GM23338 (cell line): ENCODE measurements at places on chromosomes 12 and 14.

- peak; percentile 28 for DNase-seq
Measured at GRCh38 chr12:46390881-46391280, 18.3 kb upstream of the SLC38A2 start.

- no peak for DNase-seq
Measured at GRCh38 chr14:88208858-88209257, 114.2 kb downstream of the KCNK10 start.

- DNase-seq: no peak
Measured at GRCh38 chr14:60313093-60313492, 64.1 kb downstream of the PPM1A start.

GRCh38 chr14:97824218-97824617 is 1027.0 kb downstream of the VRK1 start:
- no peak for DNase-seq

GRCh38 chr14:89435892-89436656 is 19.0 kb upstream of the FOXN3 start:
- DNase-seq: no peak

DNA sequence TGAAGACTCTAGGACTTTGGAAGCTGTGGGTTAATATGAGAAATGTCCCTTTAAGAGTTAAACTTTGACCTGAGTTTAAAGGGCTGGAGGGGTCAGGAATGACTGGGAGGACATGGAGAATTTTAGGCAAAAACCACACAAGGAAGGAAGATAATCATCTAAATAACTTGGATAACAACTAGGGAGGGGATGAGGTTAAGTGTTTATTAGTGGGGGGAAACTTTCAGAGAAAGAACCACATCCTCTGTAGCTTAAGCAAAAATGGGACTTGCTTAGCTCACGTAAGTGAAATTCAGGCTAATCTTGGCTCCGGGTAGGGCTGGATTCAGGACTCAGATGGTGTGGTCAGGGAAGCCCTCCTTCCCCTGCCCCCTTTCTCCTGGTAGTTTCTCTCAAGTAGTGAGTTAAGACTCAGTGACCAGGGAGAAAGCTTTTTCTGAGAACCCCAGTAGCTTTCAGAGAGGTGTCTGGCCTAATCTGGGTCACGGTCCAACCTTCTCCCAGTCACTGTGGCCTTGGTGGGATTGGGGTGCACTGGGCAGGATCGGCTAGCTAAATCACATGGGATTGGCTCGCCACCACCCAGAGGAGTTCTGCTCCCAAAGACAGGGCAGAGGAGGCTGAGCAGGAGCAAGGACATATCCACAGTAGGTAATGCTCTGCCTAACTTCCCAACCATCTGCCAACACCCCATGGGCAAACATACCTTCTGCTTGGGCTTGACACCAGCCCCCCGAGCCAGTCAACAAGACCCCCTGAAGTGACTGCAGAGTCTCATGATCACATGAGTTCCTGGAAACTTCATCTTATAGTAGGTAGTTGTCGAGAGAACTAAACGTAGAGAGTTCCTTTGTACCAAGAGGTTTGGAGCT is 52.8 kb downstream of the ARF6 start:
- no peak for DNase-seq

DNA sequence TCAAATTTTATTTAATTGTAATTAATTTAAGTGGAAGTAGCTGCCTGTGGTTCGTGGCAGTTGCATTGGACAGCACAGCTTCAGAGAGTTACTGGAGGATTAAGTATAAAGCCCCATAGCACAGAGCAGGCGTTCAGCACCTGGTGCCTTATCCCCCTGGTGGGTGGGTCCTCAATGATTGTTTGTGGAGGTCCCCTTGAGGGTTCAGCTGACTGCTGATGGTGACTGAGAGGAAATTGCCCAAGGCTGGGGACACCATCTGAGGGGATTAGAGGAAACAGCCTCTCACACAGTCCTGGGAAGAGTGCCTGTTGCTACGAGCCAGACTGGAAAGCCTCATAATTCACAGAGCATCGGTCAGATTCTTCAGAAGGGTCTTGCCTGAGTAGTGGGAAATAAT is 83.4 kb upstream of the NOS1 start:
- DNase-seq: no peak

- DNase-seq: no peak
Measured at GRCh38 chr14:30855345-30856037, 18.9 kb upstream of the COCH start.

DNA sequence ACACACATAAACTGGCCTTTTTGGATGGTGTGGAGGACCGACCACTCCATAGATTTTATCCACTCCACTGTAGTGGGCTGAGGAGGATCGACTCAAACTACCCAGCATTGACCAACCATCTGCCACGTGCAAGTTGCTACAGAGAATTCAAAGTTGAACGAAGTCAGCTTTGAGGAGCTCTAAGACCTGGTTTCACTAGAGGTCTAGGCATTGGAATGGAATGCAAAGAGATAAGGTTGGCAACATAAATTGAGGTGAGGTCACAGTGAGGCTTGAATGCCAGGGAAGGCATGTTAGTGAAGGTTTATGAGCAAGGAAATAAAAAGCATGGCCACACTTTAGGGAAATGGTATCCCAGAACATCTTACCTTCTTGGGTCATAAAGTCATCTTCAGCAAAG is 14.5 kb downstream of the VWF start:
- DNase-seq: no peak

DNA sequence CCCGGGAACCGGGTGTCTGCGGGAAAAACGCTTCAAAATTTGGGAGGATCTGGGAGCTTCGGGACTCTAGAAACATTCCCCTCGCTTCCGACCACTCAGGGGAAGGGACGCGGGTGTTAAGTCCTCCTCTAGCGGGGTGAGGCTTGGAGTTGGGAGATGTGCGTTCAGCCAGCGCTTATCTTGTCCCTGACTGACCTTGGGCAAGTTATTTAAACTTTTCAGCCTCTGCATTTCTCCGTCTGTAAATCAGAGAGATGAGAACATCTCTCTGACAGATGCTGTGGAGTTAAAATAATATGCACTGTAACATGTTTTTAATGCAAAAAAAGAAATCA is 76.9 kb upstream of the ANO4 start:
- DNase-seq: peak; percentile 18

- peak; percentile 23 for DNase-seq
Measured at GRCh38 chr12:47068539-47068938, 10.9 kb upstream of the PCED1B start.

GRCh38 chr12:103401421-103401820 is 94.3 kb downstream of the C12orf42 start:
- DNase-seq: peak; percentile 27

GRCh38 chr12:71865166-71865713 is 25.7 kb downstream of the TBC1D15 start:
- no peak for DNase-seq

DNA sequence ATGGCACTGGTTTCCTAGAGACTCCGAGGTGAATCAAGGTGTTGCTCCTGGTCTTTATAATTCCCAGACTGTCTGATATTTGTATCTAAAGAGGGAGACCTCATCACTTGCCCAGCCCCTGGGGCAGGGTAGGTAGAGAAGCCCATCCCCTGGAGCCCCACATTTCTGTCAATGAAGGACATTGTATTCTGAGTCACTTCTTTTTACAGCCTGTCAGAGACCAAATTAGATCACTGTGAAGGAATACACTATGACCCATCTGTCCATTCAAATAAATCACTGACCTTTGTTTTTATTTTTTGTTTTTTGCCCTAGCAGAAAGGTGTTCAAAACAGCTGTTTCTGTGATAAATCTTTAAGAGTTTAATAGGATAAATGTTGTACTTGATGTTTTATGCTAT is 67.9 kb upstream of the ANO6 start:
- no peak for DNase-seq

DNA sequence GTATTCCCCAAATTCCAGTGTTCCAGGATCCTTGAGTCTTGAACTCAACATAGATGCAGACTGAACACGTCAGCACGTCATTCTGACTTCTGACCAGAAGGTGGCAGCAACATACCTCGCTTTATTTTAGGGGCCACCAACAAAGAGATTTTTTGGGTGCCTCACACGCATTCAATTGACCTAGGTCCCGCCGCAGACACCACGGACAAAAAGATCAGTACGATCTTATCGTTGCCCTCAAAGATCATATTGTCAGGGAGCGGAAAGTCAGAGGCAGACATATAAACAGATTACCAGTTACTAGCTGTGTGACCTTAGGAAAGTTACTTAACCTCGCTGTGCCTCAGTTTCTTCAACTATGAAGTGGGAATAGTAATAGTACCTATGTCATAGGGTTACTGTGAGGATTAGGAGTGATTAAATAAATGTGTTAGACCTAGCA is 6.5 kb upstream of the PRPH start:
- DNase-seq: peak; percentile 80

GRCh38 chr14:103943673-103944072 is 1.3 kb upstream of the RD3L start:
- DNase-seq: no peak

- DNase-seq: no peak
Measured at GRCh38 chr12:50635364-50635763, 128.5 kb upstream of the ATF1 start.

GRCh38 chr12:125014526-125014925 is 21.1 kb downstream of the BRI3BP start:
- DNase-seq: no peak

- DNase-seq: peak; percentile 79
Measured at GRCh38 chr14:64841121-64841651, 38.5 kb downstream of the SPTB start.

DNA sequence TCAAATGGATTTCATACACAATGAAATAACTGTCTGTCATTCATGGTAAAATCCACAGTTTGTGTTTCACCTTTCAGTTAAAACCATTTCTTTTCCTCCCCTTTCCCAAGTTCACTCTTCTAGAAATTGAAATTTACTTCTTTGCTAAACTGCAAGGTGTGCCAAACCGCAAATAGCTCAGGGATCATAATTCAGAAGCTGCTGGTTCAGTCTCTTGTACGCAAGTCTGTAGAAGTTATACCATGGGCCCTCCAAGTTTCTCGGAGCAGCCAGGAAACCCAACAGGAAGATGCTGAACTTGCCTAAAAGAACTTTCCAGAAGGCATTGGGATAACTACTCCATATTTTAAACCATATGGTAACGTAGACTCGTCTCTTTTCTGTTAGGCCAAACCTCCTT is 268.9 kb downstream of the FLRT2 start:
- no peak for DNase-seq

- peak; percentile 62 for DNase-seq
Measured at GRCh38 chr12:19131025-19131444, 1.5 kb downstream of the PLEKHA5 start.

DNA sequence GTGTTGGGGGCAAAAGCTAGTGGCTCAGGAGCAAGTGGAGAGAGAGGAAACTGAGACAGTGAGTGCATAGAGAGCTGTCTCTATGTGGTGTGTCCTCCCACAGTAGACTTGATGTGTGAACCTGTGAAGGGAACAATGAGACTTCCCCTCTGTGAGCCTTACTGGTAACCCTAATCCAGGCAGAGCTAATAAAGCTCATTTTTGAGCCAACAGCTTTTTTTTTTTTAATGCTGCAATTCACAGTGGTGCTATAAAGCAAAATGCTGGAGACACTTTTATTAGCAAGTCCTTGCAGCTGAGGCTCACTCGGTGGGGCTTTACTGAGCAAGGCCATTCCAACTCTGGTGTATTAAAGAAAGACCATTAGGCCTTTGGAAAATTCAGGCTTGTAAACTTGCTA is 26.9 kb downstream of the FBXW8 start:
- no peak for DNase-seq

DNA sequence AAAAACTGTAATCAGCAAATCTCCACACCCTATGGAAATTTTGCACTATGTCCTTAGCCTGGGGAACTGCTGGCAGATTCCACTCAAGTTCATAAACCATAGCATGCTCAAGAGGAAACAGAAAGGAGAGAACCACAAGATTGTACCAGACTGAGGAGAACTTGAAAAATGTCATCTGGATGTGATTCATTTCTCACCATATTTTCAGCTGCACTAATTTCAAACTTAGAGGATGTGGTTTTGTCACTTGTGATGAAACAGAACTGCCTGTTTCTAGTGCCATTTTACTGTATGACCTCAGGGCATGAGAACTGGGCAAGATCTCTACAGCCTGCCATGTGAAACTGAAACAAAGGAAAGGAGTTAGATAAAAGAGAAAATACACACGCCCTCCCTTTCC is 1493.1 kb upstream of the FLRT2 start:
- DNase-seq: no peak

DNA sequence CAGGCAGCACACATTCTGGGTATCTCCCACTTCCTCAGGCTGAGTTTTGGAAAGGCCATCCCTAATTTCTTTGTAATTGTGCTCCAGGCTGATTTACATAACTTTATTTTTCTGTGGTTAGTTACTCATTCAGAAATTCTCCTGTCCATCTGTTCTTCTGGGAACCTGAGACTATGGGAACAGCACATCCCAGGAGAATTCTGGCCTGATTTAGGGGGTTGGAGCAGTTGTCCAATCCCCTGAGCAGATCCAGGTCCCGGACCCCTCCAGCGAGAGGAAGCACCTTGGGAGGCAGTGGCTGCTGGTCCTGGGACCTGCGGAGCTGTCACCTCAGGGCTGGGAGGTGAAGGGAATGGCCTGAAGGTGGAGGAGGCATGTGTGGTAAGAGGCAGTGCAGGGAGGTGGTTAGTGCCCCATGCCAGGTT is 40.4 kb downstream of the TSPAN9 start:
- no peak for DNase-seq

GRCh38 chr14:46248001-46248630 is 403.5 kb downstream of the RPL10L start:
- DNase-seq: no peak

GRCh38 chr12:89848732-89849131 is 140.1 kb upstream of the ATP2B1 start:
- no peak for DNase-seq

GRCh38 chr12:3628629-3629028 is 124.3 kb downstream of the CRACR2A start:
- no peak for DNase-seq

DNA sequence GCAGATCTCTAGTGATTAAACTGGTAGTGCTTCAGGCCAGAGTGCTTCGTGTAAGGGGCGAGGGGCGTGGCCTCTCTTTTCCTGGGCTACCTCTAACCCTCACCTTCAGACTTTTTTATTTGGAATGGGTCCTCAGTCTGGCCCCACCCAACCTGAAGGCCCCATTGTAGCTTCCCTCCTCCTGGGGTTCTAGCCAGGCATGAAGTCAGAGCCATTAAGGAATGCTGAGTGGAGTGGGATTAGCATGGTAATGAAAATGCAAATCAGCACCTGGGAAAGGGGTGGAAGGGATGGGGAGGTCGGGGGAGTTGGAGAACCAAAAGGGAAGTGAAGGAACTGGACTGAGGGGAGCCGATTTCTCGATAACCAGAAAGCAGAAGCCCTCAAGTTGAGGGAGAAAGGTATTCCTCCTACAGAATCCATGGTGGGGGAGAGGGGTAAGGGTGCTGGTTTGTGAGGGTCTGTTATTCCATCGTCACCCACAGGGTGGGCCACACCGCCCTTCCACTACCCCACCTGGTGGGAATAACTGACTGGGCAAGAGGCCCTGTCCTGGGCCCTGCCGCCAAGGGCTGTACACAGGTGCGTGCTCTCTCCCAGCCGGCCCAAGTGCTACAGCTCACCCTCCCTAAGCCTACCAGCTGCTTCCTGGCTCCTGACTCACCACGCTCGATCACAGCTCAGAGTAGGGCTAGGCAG is 14.1 kb downstream of the ZFHX2 start:
- peak; percentile 97 for DNase-seq

GRCh38 chr14:77026166-77026929 is 2.2 kb downstream of the IRF2BPL start:
- DNase-seq: peak; percentile 56

- no peak for DNase-seq
Measured at GRCh38 chr12:125055591-125055990, 9.6 kb upstream of the AACS start.
